Thyroid gland (tissue), 4 donors: ENCODE measurements at places on chromosomes 5 and 9.

DNA sequence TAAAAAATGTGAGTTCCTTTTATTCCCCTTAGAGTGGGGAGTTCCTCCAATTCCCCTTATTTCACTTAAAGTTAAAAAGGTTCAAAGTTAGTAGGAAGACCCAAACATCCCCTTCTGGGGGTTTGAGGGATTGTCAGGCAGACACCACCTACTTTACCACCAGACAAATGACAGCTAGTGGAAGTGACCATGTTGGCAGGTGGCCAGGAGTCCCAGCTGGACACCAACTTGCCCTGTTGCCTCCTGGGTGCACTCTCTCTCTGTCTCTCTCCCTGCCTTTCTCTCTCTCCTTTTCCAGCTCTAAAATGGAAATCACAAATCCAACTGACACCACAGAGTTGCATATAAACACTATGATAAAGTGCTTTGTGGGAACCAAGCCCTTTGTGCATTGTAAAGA lies 307.7 kb upstream of the TLE4 start:
- no peak for DNase-seq

- no peak for DNase-seq
Measured at GRCh38 chr5:107408564-107408963, 262.2 kb downstream of the EFNA5 start.

- no peak for DNase-seq
Measured at GRCh38 chr5:159343295-159344094, 13.2 kb upstream of the IL12B start.

DNA sequence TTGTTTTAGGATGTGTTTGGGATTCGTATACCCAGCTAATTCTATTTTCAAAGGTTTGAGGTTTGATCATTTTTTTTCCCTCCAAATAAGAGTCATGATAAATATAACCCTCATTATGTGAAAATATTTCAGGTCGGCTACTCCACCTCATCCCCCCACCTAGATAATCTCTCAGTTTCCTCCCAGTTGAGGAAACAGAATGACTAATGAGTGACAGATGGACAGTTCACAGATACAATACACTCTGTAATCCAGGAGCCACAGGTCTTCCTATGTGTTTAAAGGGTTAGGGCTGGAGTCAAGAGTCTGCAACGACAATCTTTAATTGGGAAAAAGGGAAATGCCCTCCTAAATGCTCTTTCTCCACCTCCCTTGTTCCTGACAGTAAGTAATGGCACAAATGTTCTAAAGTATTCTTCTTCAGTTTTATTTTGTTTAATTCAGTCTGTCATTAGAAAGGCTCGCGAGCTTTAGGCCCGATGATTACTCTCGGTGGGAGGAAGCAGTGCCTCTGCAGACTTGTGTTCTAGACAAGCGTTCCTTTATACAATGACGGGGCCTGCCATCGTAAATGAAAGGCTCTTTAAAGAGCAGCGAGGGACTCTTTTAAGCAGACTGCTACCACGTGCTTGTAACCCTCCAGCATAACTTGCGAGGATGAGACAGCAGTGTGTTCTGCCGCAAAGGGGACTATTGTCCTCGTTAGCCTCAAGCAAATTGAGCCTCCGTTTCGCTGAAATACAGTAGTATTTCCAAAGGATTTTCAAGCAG lies 69.0 kb downstream of the MEF2C start:
- no peak for DNase-seq

GRCh38 chr5:139210585-139210984 lies 12.4 kb upstream of the SIL1 start:
- no peak for DNase-seq

DNA sequence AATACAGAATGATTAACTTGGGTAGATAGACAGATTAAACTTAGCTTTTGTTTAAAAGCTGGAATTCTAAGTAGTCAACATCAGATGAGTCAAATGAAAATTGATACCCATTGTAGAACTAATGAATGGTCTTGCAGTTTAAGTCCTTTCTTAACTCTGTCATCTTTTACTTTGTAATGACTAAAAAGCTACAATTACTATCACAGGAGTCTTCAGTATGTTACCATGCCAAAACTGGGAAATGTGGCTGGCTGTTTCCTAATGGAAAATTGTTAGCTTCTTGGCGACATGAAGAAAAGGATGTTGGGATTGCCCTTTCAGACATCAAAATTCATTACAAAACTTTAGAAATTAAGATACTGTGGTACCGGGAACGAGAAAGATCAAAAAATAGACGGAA lies 20.2 kb upstream of the ANXA1 start:
- DNase-seq: no peak

DNA sequence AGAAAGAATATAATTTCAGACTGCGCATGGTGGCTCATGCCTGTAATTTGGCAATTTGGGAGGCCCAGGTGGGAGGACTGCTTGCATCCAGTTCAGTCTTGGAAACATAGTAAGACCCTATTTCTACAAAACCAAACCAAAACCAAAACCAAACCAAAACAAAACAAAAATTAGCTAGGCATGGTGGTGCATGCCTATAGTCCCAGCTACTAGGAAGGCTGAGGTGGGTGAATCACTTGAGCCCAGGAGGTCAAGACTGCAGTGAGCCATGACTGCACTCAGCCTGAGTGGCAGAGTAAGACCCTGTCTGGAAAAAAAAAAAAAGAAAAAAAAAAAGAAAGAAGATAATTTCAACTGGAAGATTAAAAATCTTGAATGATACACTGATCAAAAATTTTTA lies 137.0 kb upstream of the ACOT12 start:
- no peak for DNase-seq

- no peak for DNase-seq
Measured at GRCh38 chr5:130021000-130021399, 116.7 kb downstream of the CHSY3 start.

DNA sequence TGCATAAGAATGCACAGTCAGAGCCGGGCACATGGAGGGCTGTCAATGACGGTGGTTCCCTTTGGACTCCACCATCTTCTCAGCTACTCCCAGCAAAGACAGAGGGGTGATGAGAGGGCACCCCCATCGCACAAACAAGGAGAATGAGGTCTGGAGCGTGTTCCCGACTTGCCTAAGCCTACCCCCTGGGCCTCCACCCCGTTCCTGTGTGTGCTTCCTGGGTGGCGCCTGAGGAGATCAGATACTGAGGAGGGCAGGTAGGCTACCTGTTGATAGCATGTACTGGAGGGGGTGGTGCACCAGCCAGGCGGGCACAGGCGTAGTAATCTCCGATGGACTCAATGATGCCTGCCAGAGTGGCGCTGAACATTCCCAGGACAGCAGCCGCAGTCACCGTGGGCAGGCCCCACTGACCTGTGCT lies 4.1 kb downstream of the SLC23A1 start:
- no peak for DNase-seq

DNA sequence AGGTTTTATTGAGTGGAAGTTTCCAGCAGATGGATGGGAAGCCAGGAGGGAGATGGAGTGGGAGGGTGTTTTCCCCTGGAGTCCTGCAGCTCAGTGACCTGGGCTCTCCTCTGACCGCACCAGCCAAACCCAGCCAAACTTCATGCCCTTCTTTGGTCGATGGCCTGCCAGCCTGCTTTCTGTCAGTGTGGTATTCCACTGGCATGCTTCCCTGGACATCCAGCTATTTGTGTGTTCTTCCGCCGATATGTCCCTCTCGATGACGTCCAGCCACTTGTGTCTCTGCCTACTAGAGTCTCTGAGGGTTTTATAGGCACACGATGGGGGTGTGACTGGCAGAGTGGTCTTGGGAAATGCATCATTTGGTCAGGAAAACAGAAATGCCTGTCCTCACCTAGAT lies 33.8 kb downstream of the GPBP1 start:
- peak; percentile 16 for DNase-seq

DNA sequence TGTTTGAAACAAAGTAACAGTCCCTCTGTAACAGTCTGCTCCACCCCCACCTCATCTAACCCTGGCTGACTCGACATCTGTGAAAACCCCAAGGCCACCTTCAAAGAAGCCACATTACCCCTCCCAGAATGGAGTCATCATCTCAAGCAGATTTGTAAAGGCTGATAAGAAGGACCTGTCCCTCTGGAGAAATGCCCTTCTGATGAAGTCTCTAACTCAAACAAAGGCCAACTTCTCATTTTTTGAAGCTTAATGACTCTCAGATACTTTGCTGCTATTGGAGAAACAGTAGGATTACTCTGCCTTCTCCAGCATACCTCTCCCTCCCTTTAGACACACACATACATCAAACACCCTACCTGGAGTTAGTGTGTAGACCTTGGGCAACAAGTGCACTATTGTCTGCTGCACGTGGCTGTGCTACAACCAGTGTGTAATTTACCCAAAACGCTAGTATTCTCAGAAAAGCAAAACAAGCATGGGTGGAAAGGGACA lies 5.3 kb upstream of the SUSD1 start:
- no peak for DNase-seq

- no peak for DNase-seq
Measured at GRCh38 chr9:125088752-125089151, 54.6 kb downstream of the SCAI start.

GRCh38 chr9:99725852-99726251 lies 95.8 kb upstream of the NR4A3 start:
- DNase-seq: peak; percentile 12

DNA sequence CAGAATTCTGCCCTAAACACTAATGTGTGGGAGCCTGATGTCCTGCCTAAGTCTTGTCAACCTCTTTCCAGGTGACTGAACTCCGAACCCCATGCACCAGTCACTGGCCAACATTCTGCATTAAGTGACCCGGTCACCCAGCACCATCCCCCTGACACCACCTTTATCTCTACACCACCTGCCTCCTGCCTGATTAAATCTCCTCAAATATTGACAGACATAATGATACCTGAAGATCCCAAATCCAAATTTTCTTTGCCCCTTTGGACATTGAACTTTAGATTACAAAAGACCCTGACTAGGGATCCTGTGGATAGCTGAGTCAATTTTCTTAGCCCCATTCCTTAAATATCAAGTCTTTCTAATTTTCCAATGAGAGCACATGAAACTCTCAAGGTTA lies 150.1 kb downstream of the GHR start:
- no peak for DNase-seq

- no peak for DNase-seq
Measured at GRCh38 chr5:150020249-150020648, 19.7 kb downstream of the HMGXB3 start.

DNA sequence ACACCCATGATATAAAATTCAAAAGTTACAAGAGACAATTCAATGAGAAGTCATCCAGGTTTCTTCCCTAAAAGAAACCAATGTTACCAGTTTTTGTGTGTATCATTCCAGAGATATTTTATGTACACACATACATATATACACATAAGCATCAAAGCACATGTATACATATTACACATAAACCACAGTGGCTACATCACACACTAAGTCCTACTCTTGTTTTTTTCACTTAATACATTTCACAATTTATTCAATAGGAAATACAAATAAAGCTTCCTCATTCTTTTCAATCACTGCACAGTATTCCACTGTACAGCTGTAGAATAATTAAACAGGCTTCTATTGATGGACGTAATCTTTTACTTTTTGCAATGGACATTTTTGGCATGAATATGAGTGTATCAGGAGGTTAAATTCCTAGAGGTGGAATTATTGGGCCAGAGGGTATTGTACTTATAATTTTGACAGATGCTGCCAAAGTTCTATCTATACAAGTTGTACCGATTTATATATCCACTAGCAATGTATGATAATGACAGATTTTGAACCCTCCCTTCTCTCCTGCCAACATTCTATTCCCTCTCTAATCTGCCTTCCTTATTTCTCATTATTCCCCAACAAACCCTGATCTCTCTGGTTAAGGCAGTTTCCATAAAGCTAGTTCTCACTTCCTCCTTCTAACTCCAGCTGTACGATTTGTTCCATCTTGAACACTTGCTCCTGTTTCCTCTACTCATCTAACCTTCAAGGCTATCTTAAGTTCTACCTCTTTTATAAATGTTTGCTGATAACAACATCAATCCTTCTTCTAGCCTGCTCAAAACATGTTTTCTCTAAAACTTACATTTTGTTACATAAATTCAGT lies 35.2 kb downstream of the MRPS27 start:
- no peak for DNase-seq

DNA sequence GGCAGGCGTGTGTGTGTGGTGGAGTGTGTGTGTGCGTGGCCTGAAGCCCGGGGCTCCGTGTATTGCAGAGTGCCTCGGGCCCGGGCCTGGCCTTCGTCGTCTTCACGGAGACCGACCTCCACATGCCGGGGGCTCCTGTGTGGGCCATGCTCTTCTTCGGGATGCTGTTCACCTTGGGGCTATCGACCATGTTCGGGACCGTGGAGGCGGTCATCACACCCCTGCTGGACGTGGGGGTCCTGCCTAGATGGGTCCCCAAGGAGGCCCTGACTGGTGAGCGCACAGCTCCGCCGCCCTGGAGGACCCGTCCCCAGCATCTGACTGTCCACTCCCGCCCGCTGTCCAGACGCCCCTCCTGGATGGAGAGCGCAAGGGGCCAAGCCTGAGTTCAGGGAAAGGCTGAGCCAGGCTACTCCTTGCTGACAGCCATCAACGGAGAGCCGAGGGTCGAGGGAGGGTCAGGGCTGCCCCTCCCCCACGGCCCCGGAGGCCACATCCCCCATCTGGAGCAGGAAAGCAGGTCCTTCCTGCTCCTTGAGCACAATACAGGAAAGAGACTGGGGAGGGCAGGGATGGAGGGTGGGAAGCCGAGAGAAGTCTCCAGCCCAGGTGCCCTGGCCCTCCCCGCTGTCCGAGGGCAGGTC lies 18.4 kb downstream of the SLC6A18 start:
- no peak for DNase-seq

DNA sequence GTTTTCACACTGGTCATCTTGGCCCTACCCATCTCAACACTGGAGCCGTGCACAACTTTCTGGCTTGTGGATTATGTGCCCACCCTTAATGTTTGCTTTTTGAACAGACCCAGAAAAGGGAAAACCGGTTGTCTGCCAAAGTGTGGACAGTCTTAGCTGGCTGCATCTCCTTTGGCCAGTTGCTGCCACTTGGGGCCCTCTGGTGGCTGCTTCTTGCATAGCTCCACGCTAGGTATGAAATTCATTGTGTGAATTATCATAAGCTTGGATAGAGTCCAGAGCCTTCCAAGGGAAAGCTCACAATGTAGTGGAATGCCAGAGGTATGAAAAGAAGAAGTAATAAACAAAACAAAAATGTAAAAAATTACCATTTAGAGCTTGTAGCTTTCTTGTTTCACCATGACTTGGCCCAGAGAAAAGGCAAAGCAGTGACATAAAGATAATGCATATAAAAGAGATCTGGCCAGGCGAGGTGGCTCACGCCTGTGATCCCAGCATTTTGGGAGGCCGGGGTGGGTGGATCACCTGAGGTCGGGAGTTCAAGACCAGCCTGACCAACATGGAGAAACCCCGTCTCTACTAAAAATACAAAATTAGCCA lies 12.5 kb upstream of the SLC36A3 start:
- peak; percentile 77 for DNase-seq

- DNase-seq: no peak
Measured at GRCh38 chr9:13992138-13993088, 321.5 kb downstream of the NFIB start.

DNA sequence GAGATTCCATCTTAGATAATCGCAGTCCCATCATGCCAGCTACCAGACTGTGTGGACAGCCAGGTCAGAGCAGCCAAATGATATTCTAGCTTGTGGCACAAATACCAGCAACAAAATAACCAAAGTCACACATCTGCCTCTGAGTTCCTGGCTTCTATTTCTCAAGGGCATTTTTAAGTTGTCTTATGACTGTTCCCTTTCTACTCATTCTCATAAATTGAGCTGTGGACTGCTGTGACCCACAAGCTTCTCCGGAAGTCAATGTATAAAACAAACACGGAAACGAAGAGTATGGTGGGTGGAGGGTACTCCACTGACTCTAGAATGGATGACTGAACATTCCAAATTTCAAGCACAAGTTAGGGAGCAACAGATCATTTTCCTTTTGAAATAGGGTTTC lies 43.9 kb downstream of the PDCD1LG2 start:
- DNase-seq: no peak

GRCh38 chr5:109034306-109034705 lies 286.6 kb downstream of the FER start:
- DNase-seq: no peak

GRCh38 chr5:104187656-104188055 lies 625.1 kb upstream of the NUDT12 start:
- no peak for DNase-seq
